ENCODE measurements at places on chromosomes 4 and X.

DNA sequence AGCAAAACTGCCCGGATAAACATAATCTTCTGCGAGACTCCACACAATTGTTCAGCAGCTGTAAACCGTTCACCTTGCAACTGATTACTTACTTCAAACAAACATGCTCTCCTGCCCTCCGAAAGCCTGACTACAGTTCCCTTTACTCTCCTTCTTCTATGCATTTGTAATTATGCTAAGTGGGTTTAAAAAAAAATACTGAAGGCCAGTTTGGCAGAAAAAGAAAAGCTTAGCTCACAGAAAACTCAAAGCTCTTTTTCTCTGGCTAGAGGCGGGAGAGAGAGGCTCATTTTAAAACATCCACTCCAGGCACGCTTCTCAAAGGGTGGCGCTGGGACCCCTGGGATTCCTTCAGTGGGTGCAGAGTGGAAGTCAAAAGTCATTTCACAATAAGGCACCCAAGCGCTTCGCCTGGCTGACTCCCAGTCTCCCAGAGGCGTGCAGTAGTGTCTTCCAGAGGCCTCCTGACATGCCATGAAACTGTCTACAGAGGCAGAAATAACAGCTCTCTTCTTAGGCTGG lies 1.9 kb downstream of the DHRSX start:
- DNase-seq, result no peak

- DNase-seq, result no peak
These were observed 388.7 kb downstream of the FAT4 start for GRCh38 chr4:125703443-125703842.

GRCh38 chrX:124862301-124862700 lies 457.4 kb upstream of the TEX13C start:
- DNase-seq, result no peak

- DNase-seq, result no peak
These were observed 68.6 kb downstream of the NAT8L start for GRCh38 chr4:2127609-2128332.

GRCh38 chrX:18294893-18295292 lies 59.6 kb downstream of the SCML2 start:
- no peak for DNase-seq

DNA sequence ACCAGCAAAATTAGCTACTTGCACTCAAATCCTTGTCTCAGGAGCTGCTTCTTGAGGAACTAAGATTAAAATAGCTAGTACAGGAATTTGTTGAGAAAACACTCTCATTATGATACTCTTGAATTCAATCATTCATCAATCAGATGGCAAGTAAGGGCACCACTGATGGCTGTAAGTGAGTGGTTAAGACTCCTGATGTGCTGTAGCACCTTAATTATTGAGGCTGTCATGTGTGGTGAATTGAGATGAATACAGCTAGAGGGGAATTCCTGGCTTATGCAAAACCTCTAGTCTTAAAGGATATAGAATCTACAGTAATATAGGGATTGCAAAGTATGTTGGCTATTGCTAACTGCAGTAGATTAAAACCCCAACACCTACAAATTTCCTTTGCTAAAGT lies 509.1 kb downstream of the IQCM start:
- no peak for DNase-seq

- no peak for DNase-seq
These were observed 30.2 kb downstream of the PPP2R3B start for GRCh38 chrX:356385-357034.

GRCh38 chr4:57064120-57064519 lies 46.1 kb downstream of the IGFBP7 start:
- DNase-seq, result no peak

GRCh38 chr4:132281733-132282132 lies 867.4 kb upstream of the PCDH10 start:
- no peak for DNase-seq

- no peak for DNase-seq
These were observed 18.4 kb downstream of the ENOX2 start for GRCh38 chrX:130884627-130885026.
